ENCODE measurements at places on chromosomes 2 and 18.

DNA sequence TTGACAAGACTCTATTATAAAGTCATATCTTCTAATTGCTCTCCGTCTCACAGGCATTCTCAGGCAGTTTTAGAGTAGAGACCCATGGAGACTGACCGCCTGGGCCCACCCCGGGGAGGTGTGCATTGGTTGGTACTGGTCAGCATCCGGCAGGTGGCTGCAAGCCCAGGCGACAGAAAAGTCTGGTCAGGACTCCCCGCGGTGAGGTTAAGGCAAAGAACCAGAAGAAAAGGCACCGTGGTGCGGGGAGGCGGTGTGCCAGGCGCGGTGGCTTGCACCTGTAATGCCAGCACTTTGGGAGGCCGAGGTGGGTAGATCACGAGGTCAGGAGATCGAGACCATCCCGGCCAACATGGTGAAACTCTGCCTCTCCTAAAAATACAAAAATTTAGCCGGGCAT lies 32.5 kb downstream of the AMER3 start:
- no peak for DNase-seq

DNA sequence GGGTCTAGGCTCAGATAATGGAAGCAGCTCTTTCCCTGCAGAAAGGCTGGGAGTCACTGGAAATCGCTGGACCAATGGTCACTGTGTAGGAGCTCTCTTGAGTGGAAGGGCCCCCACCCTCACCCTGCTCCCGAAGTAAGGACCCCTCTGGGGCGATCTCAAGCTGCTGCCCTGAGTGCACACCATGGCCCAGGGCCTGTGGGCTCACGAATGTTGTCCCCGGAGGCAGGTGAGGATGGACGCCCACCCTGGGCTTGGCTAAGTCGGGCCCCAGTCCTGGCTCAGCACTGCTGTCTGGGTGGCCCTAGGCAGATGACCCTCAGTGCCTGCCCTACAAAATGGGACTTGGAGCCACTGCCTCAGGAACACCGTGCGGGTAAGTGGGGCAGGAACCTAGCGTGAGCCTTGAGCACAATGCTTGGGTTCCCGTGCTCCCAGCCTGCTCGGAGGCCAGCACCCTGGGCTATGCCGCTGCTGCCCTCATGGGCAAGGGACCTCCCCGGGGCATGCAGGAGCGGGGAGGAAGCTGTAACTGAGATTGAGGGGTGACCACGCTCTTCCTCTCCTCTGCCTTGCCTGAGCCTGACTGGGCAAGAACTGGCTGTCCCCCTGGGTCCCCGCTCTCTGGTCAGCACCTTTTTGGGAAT lies 3.7 kb downstream of the D2HGDH start:
- no peak for DNase-seq

DNA sequence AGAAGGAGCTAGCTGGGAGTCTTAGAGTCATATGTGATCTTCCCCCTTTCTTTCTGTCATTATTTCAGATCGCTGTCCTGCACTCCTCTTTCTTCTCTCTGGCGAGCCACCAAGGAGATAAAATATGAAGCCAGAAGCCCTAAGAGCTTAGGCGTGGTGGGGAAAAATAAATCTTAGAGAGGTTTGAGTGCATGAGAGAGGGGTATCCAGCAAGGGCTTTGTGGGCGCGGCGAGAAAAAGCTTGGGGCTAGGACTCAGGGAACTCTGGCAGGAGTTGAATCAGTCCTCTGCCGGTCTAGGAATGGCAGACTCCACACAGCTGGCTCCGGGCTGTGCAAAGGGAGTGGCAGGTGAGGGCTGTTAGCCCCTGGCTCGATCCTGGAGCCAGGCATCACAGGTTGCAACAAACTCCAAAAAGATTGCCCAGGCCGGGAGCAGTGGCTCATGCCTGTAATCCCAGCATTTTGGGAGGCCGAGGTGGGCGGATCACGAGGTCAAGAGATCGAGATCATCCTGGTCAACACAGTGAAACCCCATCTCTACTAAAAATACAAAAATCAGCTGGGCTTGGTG lies 20.1 kb upstream of the IGFBP5 start:
- no peak for DNase-seq

DNA sequence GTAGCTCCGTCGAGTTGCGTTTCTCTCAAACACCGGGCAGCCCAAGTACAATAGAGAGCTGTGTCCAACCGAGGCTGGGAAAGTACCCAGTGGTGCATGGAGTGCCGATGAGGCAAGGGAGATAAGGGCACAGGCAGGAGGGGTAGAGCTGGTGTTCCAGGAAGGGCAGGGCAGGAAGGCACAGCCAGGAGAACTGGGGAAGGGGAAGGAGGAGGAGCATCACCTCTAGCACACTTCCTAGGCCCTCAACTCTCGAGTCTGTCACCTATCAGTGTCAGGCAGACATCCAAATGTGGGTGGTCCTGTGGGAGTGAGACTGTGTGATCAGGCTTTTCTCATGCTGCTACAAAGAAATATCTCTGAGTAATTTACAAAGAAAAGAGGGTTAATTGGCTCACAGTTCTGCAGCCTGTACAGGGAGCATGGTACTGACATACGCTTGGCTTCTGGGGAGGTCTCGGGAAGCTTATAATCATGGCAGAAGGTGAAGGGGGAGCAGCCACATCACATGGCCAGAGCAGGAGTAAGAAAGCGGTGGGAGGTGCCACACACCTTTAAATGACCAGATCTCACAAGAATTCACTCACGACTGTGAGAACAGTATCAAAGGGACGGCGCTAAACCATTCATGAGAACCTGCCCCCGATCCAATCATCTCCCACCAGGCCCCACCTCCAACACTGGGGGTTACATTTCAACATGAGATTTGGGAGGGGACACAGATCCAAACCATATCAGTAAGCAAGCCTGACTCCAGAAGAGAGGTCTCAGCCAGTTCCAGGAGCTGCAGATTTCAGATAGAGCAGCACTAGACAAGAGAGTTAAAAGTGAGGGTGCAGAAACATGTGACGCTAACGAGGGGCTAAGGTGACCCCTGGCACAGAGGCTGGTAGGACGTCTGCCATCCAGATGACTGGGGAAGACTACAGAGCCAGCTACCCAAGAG lies 75.7 kb downstream of the MBOAT2 start:
- no peak for DNase-seq

- DNase-seq: no peak
Measured at GRCh38 chr2:59538398-59538911, 1015.0 kb downstream of the BCL11A start.

GRCh38 chr18:50057009-50057408 lies 137.9 kb downstream of the MYO5B start:
- no peak for DNase-seq
